Kidney epithelial cell (primary cell): ENCODE measurements at places on chromosomes 6 and 20. TPM values are rescaled to one million over a fixed set of nuclear protein-coding genes. Genes with fewer than 3 reads are reported as not detected.
A peak's percentile ranks its signal among the peaks of the same experiment; 100 is the strongest.

GRCh38 chr20:57897891-57898290, 188.1 kb upstream of the PMEPA1 start:
- DNase-seq, result no peak

- no peak for DNase-seq
These were observed 205.5 kb downstream of the ZNF217 start for GRCh38 chr20:53387983-53388675.

GRCh38 chr6:37530297-37530696, 30.6 kb upstream of the CCDC167 start:
- DNase-seq, result no peak

DNA sequence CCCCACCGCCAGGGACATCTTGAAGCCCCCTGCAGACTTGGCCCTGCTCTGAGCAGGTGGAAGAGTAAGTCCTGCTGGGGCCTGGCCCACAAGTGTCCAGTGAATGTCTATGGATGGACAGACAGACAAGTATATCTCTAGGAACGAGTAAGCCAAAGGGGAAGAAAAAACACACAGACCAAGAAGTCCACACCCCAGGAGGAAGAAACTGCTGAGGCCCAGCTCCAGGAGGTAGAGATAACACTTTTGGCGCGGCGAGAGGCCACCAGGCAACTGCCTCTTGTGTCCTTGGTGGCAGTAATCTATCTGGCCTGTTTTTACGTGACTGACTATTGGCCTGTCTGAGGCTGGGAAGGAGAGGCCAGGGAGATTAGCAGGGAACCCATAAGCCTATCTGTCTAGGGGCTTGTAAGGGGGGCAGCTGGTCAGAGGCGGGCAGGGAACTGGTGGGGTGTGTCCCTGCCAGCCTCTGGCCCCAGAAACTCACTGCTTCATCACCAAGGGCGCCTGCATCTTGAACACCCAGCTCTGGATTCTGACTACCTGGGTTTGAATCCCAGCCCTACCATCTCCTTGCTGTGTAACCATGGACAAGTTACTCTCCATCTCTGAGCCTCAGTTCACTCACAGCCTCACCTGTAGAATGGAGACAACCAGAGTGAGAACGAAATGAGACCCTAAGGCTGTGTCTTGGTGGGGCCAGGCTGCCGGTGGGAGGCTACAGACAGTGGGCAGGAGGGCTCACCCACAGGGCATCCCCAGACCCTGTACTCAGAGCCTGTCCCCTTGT, 31.3 kb downstream of the C20orf203 start:
- no peak for DNase-seq

DNA sequence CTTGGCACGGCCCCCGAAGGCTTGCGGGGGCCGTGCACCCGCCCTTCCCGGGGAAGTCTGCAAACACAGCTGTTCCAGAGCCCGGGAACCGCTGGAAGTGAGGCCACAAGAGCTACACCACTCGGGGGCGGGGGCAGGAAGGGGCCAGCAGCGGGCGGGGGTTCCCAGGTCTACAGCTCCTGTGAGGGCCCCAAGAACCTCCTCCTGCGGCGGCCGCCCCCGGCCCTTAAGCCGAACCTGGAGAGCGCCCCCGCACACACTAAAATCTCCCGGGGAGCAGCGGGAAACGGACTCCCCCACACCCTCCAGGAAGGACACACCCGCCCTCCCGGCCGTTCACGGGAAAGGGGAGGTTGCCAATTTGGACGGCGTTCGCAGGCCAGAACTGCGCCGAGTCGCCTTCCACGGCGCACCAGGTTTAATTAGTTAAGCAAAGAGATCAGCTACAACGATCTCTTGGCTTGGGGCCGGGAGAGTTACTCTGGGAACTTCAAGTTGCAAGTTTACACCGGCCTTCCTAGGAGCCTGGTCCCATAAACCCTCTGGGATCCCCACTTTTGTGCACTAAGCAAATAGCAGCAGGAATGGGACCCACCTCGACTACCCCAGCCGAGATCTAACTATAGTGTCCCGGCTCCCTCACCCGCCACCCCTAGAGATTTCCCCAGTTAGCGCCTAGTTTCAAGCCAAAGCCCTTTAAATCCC, 1.7 kb downstream of the JAG1 start:
- DNase-seq, result no peak

DNA sequence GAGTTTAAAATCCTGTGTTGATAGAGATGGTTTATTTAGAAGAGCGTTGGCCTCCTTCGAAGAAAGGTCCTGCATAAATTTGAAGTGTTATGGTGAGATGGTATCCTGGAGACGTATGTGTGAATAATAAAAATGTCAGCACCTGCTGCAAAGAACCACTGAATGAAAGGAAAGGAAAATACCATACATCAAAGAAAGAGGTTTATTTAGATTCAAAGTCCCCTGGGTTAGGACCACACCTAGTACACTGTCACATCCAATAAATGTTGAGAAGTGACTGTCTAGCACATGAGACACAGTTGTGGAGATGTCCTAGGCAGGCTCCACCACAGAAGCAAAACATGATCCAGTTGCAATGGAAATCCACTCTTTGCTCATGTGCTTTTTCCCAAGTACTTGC, 214.7 kb downstream of the PAX1 start:
- DNase-seq, result no peak

DNA sequence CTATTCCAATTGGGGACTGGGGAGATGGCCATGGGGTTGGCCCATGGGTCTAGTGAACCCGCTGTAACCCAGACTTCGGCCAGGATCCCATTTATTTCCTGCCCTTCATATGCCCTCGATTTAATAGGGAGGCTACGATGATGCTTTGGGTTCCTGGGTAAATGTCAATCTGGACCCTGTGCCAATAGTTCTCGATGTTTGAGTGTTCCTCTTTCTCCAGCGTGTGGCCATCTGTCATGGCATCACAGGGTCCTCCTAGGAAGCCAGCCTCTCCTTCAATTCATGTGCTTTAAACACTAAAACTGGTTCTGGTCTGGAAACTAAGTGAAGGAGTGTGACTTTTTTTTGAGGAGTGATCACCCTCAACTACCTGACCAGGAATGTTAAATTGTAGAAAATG, 28.7 kb upstream of the ELMO2 start:
- DNase-seq, result no peak

- no peak for DNase-seq
These were observed 30.4 kb downstream of the SRC start for GRCh38 chr20:37376324-37376723.

DNA sequence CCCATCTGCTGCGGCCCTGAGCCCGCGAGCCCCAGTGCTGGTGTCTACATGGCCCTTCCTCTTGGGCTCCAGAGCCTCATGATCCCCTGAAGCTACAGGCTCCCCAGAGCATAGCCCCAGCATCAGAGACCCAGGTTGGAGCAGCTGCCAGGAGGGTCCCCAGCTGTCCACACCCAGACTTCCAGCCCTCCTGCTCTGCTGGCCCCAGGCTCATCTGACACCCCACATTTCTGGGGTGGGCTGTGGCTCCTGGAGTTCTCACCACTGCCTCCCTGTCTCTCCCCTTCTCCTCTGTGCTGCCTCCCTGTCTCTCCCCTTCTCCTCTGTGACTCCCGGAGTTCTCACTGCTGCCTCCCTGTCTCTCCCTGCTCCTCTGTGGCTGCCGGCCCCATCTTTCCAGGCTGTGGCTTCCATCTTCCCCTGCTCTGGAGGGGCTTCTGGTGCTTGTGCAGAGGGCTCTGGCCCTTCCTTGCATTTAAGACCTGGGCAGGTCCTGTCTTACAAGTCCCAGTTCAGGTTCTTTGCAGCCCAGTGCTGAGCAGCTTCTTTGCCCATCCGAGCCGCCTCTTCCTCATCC, 108.1 kb downstream of the ERMARD start:
- no peak for DNase-seq

DNA sequence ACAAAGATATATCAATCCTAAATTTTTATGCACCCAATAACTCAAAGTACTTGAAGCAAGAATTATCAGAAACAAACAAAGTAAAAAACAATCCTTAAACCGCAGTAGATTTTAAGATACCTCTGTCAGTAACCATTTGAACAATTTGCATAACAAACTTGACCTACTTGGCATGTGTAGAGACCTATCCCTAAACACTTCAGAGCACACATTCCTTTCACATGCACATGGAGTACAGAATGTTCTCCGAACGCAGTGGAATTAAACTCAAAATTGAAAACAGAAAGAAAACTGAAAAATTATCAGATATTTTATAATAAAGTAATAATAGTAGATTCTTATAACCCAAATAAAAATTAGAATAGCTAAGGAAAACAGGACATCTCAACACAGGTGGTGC, 162.6 kb upstream of the THBS2 start:
- DNase-seq, result no peak

- DNase-seq, result no peak
These were observed 23.5 kb upstream of the RNF24 start for GRCh38 chr20:4038676-4039370.

DNA sequence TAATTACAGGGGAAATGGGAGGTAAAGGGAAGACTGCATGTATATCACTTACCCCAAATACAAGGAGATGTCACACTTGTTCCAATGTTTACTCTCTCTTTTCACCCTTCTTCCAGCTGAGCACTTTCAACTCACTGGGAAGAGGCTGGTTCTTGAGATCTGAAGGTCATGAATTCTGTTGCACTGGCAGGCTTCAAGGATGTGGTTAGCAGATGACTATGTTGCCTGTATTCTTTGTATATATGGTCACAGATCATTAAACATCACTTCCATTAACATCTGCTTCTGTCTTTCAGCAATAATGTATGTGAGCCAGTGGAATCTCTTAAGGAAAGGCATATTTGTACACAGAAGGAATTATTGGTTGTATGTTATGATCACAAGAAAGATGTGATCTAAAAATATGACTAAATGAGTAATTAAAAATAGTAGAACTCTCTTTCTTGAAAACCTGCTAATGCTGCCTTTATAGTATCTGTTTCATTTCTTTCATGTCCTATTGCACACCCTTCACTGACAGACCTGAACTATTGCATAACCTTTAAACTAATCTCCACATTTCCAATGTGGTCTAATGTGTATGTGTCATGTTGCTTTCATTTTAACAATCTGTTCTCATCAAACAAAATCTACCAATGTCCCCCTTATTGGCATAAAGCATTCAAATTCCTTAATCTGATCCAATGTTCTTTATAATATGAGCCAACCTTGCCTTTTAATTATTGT, 131.4 kb upstream of the EPHA7 start:
- peak; percentile 70 for DNase-seq

- DNase-seq, result no peak
These were observed 38.9 kb downstream of the SNRNP48 start for GRCh38 chr6:7628909-7629308.

GRCh38 chr6:43860285-43860684, 90.3 kb downstream of the VEGFA start:
- no peak for DNase-seq

DNA sequence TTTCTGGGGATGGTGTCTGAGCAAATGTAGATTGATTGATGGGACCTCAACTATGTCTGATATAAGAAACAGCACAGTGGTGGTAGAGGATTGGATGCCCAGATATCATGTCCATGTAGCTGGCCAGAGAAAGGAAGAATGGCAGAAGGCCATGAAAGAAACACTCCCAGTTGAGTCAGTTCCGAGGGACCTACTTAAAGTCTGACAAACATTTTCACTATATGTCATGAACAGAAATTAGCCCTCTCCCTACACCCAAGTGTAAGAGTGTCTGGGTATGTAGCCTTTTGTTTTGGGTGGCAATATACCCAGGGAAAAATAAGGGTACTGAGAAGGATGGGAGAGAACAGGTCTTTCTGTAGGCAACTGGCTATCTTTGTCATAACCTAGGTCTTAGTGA, 434.2 kb downstream of the BCKDHB start:
- no peak for DNase-seq

- DNase-seq, result no peak
These were observed 310.7 kb upstream of the PREP start for GRCh38 chr6:105713474-105714118.

- DNase-seq, result no peak
These were observed 20.4 kb downstream of the TRERF1 start for GRCh38 chr6:42431356-42431755.

- no peak for DNase-seq
These were observed 104.0 kb downstream of the ZFAND3 start for GRCh38 chr6:37923514-37923913.

DNA sequence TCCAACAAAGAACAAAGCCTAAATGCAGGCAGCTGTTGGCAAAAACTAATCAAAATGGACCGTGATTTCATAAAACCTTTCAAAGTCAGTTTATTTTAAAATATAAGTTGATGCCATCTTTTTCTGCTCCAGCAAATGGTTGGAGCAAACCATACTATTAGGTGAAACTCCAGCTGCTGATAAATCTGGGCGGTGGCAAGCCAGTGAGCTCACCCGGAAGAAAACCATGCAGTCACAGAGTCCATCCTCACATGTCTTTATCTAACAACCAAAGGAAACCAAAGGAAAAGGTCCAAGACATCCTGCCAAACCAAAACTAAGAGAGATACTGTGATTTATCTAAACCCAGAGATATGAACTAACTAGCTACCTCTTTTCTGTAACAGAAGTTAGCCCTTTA, 72.6 kb downstream of the HIVEP2 start:
- DNase-seq, result no peak

GRCh38 chr6:79512014-79512413, 25.2 kb downstream of the LCA5 start:
- no peak for DNase-seq

DNA sequence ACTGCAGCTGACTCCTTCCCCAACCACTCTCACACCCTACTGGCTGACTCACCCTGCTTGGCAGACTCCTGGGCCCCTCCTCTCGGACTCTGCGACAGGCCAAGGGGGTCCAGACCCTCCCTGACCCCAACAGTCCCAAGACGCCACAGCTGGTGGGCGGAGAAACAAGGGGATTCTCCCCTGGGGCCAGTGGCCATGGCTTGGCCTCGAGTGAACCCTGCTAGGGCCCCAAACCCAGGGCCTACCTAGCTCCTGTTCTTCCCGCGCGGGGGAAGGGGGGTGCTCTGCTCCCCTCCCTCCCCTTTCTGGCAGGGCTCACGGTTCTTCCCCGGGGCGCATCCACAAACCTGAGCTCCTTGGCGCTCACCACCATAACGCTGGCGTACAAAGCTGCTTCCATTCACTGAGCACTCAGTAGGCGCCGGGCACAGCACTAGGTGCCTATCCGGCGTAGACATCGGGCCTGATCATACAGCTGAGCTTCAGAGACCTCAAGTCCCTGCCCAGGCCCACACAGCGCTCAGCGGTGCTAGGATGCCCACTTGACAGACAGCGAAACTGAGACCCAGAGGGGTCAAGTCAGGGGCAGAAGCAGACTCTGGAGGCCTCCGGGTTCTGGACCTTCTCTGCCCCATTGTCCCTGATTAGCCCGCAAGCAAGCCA, 597 bp downstream of the ADA start:
- no peak for DNase-seq

- peak; percentile 39 for DNase-seq
These were observed 4.2 kb downstream of the PRSS16 start for GRCh38 chr6:27251606-27252251.

The PRDM13 gene
- 0.04 TPM in 1 of 2 replicates, not detected in the other for total RNA-seq

The TLDC2 gene
- total RNA-seq, result 0.14 and 0.25 TPM in 2 replicates

The RPP21 gene
- total RNA-seq, result 74.3 and 94.5 TPM in 2 replicates

The KHDC1L gene
- total RNA-seq, result not detected in 2 replicates

The SLC44A4 gene
- total RNA-seq, result 17.7 and 26.1 TPM in 2 replicates

The GABRR1 gene
- total RNA-seq, result not detected in 2 replicates

The CLPSL1 gene
- total RNA-seq, result not detected in 2 replicates

The ZNF391 gene
- 4.4 and 9.0 TPM in 2 replicates for total RNA-seq

The FIG4 gene
- 15.6 and 16.2 TPM in 2 replicates for total RNA-seq

The PBOV1 gene
- total RNA-seq, result not detected in 2 replicates
